ENCODE measurements at places on chromosomes 4 and X.

- no peak for DNase-seq
These were observed 236.3 kb upstream of the NWD2 start for GRCh38 chr4:37008199-37008598.

DNA sequence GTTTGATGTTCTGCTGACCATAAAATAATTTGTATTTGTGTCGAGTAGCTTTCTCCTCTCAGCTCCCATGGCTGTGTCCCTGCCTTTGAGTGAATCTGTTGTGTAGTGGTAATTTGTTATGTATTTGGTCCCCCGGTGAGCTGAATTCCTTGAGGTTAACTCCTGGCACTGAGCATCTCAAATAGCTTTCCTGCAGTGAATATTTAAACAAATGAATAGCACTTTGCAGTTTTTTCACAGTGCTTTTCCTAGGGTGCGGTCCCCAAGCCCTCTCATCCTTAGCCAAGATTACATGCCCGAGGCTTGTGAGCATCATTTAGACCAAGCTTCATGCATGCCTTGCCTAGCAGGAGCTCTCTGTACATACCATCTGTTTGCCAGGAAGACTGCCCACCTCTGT is 74.2 kb downstream of the CLDN34 start:
- no peak for DNase-seq

- DNase-seq: no peak
These were observed 44.9 kb downstream of the SPATA18 start for GRCh38 chr4:52096048-52096447.

DNA sequence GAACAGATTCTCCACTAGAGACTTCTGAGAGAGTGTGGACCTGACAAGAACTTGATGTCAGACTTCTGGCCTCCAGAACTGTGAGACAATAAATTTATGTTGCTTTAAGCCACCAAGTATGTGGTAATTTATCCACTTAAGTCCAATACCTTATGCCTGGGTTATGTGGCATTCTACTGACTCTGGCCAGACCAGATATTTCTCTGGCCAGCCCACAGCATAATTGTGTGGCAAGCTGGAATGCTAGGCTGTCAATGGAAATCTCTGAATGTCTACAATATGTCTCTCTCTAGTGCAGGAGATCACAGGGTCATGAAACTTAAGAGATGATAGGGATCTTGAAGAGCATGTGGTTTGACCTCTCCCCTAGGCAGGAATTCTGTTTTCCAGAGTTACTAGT is 251.0 kb downstream of the ZNF674 start:
- DNase-seq: no peak

GRCh38 chr4:101259876-101260275 is 87.5 kb downstream of the PPP3CA start:
- no peak for DNase-seq

DNA sequence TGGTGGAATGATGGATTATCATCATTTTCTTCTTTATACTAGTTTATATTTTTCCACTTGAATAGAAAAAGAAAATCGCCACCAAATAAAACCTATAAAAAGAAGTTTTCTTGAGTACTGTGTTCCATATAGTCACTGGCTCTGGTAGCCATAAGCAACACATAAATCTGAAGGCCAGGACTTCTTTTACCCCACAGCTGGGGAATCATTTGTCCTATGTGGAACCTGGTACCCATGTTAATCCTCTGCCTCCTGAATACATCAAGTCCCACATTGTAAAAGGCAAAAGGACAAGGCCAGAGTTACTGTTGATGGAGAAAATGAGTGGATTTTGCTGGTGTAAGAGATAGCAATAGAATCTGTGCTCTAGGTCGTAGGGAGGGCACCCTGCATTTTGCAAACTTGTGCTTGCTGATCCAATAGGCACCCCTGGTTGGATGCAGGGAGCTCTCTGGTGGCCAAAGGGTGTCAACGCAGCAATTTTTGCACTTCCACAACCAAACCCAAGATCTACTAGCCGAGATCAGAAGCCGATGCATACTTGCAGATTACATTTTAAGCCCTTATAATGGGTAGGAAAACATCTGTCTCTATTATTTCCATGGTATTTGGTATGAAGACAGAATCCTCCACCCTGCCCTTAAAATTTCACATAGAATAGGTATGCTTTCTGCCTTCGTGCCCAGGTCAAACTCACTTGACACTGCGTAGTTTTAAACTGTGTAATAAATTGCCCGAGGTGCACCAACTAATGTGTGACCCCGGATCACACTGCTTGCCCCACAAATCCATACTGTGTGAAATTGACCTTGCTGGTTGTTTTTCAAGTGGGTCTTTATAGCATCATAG is 146.2 kb upstream of the SCML1 start:
- no peak for DNase-seq

DNA sequence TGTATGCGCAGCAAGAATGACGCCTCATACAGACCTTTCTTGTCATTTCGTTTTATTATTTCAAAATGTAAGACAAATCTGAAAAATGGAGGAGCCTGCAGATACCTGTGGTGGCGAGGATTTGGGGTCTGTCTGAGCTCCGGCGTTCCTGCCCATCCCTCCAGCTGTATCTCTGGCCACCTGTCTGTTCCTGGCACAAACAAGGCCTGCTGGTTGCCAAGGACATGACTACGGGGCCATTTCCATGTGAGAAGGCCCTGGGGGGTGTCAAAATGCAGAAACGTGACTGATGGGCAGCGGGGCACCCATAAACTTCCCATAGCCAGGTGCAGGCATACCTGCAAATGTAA is 591 bp upstream of the TSPAN7 start:
- DNase-seq: no peak

GRCh38 chrX:65034668-65035445 is 58.6 kb upstream of the ZC4H2 start:
- DNase-seq: peak; percentile 76

DNA sequence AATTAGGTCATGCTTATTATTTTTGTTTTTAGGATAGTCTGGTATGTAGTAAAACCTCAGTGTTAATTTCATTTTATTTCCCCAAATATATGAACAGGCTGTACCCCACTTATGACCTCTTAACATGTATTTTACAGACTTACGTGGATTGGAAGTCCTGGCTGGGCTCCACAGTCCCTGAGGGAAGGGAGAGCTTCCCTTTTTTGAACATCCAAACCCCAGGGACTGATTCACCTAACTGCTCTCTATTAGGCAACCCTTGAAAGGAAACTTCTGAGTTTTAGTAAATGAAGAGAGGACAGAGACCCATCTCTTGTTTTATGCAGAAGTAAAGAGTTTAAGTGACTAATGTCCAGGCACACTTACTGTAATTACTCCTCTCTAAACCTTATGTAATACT is 233.1 kb upstream of the SPRY1 start:
- no peak for DNase-seq

DNA sequence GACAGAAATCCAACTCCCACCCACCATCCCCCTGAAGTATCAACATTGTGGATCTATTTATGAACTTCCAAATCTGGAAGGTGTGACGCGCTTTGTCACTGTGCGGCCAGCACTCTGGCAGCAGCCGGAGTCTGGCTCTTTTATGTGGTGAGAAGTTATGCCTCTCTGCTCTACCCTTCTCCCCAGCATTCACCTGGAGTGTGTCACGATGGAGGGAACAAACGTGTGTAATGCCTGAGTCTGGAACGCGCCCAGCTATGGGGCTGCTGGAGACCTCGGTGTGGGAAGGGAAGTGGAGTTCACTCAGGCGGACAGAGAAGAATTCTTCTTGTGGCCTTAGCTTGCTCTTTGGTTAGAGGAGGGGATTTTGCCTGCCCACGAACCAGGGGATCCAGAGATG is 222.1 kb upstream of the RPL34 start:
- no peak for DNase-seq

- no peak for DNase-seq
These were observed 42.7 kb upstream of the RASSF6 start for GRCh38 chr4:73662709-73663546.

DNA sequence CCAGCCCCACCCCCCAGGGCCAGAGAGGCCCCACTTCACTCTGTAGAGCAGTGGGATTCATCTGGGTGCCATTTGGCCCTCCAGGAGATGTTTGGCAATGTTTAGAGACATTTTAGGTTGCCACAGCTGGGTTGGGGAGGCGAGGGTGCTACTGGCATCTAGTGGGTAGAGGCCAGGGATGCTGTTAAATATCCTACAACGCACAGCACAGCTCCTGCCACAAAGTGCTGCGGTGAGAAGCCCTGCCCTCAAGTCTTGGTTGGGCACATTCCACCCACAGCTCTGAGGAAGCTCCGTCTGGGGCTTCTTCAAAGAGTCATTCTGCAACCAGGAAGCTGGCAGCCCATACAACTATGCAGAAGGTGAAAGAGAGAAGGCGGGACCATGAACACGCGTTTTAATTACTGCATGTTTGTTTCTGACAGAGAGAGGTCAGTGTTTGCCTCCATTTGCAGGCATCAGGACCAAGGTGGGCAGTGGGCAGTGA is 48.1 kb upstream of the FAM9C start:
- DNase-seq: peak; percentile 60

GRCh38 chr4:161949946-161950725 is 213.7 kb downstream of the FSTL5 start:
- DNase-seq: no peak

- no peak for DNase-seq
These were observed 15.2 kb upstream of the CPEB2 start for GRCh38 chr4:14987054-14987453.

DNA sequence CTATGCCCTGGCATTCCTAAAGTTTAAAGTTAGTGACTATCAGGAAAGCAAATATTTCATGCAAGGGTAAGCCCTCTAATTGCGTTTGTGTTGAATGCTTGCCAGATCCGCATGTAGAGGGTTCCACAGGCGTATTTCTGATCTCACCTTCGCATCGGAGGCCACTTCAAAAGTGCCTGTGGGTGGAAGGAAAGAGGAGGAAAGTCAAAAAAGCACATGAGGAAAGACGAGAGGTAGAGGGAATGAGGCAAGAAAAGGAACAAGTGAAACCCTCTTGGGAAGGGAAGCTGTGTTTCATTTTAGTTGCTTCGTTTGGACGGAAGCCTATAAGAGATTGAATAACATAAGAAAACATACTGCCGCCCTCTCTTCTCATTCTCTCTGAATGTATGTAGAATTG is 628.8 kb downstream of the SPRY1 start:
- DNase-seq: no peak

DNA sequence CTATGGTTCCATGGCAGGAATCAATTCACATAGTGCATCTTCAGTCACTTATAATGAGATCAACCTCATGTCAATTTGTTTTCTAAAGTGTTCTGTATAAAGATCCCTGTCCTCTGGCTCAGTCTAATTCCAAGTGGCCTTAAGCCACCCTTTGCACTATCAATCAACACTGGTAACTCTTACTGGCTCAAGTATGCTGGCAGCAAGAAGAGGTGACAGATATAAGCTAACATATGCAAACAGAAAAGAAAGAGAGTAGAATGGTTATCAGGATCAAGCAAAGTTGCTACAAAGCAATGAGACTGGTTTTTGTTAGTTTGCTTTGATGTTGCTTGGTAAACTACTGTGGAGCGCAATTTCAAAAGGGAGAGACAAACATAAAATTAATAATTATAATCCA is 67.0 kb downstream of the AMMECR1 start:
- no peak for DNase-seq

DNA sequence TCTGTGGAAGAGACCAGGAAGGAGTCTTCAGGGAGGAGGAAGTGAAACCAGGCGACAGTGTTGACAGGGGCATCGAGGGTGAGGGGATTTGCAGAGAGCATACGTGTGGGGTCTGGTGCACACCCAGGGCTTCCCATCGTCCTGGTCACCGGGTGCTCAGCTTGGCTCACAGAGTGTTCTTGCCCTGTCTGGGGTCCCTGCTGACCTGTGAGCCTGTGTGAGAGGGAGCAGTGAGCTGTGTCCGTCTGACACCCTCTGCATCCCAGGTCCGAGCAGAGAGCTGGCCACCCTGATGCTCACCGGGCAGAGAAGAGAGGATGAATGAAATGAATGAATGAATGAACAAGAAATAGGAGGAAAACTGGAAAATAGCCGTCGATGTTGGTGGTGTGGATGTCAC is 46.5 kb downstream of the CPZ start:
- no peak for DNase-seq

GRCh38 chr4:147057611-147058190 is 112.0 kb upstream of the TTC29 start:
- no peak for DNase-seq

DNA sequence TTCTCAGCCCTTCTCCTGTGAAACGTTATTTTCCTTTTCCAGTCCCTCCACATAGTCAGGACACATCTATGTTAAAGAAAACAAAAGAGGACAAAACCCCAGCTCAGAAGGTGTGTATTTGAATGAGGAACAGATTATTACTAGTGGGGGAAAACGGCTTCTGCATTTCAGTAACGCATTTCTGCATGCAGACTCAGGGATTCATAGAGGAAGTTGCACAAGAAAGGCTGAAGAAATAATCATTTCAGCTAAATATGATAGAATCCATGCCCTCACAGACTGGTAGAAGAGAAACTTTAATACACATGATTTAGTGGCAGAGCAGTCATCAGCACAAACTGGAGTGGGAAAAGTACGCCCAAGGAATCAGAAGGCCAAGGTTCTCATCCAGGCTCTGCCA is 270.8 kb upstream of the FGF13 start:
- no peak for DNase-seq

DNA sequence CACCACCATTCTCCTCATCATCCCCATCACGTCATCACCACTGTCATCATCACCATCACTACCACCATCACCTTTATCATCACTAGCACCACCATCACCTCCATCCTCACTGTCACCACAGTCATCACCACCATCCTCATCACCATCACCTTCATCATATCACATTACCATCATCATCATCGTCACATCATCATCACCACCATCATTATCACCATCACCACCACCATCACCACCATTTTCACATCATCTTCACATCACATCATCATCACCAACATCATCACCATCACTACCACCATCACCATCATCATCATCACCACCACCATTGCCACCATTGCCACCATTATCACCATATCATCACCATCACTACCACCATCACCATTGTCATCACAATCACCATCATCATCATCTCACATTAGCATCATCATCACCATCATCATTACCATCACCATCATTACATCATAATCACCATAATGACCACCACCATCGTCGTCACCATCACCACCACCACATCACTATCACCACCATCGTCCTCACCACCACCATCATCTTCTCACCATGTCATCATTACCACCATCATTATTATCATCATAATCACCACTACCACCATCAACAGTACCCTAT is 46.3 kb upstream of the NKX1-1 start:
- DNase-seq: no peak

DNA sequence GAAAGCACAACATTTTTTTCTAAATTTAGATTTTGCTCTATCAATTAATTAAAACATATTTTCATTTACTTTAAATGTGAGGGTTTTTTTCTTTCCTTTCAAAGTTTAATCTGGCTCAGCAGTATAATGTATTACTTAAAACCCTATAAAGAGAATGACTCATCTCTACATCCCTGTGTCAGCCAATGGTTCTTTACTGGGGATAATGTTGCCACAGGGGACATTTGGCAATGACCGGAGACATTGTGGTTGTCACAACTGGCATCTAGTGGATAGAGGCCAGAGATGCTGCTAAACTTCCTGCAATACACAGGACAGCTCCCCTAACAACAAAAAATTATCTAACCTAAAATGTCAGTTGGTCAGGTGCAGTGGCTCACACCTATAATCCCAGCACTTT is 53.8 kb downstream of the SYNPO2 start:
- DNase-seq: no peak

- no peak for DNase-seq
These were observed 29.0 kb downstream of the LRBA start for GRCh38 chr4:150986085-150986484.

Data from activated CD4-positive, CD25-positive, alpha-beta regulatory T cell treated with anti-CD3 and anti-CD28 coated beads, Interleukin-2, amount 50 U/mL, for 72 hours (primary cell).